ENCODE measurements at places on chromosomes 1 and 21. TPM values are rescaled to one million over a fixed set of nuclear protein-coding genes. Genes with fewer than 3 reads are reported as not detected.

DNA sequence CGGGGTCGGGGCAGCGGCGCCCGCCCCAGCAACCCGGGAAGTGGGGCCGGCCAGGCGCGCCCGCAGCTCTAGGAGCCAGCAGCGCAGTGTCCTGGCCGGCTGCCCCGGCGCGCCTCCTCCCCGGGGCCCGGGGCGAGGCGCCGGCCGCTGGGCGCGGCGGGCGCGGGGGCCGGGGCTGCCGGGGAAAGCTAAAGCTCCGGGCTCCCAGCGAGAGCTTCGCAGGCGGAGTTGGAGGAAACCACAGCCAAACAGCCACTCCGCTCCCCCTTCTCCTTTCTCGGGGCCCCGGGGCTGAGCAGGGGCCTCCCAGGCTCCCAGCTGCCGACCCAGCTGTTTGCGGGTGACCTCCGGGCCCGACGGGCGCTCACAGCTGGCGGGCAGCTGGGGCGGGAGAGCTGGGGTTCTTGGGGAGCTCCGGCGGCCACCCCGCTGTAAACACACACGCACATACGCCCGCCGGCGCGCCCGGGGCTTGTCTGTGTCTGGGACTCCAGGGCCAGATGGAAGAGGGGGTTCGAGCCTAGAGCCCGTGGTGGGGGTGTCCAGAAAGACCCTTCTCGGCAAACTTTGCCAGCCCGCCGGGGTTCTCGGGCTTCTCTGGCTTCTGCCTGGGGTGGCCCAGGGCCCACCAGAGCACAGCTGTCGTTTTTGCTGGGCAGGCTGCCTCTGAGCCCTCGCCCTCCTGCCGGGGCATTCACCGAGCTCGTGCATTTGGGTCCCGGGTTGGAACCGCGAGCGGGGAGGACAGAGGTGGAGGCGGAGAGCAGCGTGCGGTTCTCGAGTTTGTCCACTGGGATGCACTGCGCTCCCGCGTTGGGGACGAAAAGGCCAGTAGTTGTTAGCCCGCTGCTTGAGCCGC is 1.5 kb downstream of the AJAP1 start:
- no peak for DNase-seq

DNA sequence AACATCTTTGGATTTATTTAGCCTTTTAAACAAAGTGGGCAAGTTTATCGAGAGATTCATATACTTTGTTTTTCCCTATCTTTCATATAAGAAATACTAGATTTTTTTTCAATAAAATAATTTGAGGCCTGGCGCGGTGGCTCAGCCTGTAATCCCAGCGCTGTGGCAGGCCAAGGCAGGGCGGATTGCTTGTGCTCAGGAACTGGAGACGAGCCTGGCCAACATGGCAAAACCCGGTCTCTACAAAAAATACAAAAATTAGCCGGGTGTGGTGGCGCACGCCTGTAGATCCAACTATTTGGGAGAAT is 1.6 kb upstream of the CDC14A start:
- no peak for DNase-seq

DNA sequence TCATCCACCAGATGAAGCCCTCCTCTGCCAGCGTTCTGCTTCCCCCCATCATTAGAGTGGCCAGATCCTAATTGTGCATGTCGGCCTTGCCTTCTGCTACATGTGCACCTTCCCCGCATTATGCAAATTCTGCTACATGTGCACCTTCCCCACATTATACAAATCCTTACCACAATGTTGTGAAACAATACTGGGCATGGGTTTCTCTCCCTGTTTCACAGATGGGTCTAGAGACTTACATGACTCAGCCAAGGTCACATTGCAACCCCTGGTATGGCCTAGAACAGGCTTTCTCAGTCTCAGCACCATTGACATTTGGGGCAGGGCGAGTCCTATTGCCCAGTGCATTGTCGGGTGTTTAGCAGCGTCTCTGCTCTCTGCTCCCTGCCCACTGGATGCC is 1.0 kb upstream of the CELA2A start:
- no peak for DNase-seq

DNA sequence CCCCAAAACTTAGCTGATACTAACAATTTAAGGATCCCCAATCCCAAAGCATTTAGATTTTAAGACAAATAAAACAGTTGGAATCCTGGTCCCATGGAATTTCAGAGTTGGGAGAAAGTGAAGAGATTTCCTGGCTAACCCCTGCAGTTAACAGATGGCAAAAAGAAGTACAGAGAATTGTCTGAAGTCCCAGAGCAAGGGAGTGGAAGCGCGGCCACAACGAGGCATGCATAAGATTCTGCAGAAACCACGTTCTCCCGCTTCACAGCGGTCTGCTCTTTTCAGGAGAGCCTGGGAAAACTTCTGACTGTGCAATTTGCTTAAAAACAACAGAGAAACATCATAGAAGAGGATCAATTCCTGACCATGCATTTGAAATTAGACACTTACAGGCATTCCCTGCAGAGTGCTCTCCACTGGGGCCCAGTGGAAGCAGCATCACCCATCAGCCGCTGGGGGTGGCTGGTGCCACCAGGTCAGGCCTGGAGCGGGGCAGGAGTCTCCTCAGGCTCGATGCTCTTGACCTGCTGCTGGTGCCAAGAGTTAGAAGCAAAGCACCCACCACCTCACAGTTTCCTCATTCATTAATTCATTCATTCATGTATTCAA is 226.7 kb upstream of the POU3F1 start:
- DNase-seq = no peak

DNA sequence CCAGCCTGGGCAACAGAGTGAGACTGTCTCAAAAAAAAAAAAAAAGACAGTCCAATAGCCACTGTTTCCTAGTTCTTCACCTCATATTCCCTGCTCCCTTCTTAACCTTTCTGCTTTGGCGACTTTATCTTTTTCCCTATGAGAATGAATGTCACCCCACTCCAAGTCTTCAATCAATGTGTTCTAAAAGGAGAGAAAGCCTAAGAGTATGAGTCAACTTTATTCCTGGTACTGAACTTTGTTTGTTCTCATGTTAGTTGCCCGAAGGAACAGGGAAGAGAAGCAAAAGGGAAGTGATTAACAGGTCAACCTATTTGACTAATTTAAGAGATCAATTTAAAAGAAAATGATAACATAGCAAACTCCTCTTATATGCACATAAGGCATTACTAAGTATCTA is 39.9 kb upstream of the SLC16A1 start:
- DNase-seq = no peak

GRCh38 chr21:38289705-38290485 is 33.1 kb downstream of the KCNJ15 start:
- no peak for DNase-seq

- DNase-seq = no peak
These were observed 12.3 kb upstream of the GSTM4 start for GRCh38 chr1:109643385-109644230.

DNA sequence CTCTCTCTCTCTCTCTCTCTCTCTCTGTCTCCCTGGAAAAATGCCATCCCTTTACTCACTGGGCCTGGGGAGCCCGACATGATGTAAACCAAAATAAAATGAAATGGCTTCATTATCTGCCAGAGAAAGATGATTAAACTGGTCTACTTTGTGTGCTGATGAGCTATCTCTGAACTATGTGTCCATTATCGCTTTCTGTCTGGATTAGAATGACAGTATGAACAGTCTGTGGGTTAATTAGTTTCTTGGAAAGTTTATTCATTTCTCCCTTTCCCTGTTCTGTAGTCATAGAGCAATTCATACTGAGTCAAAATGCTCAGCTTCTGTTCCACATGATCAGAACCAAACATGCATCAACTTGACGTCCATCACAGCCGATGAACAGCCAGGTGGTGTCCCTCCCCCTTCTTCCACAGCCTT is 72.4 kb upstream of the KCND3 start:
- no peak for DNase-seq

The MIXL1 gene
- polyA plus RNA-seq = 0.30 TPM

The VPS72 gene
- 40.2 TPM for polyA plus RNA-seq

The PRKAB2 gene
- polyA plus RNA-seq = 10.1 TPM

The SHE gene
- 7.6 TPM for polyA plus RNA-seq

Measured in thymus (tissue), 14 donors.